ENCODE measurements at places on chromosomes 7 and 10.

GRCh38 chr7:106284714-106285050, at the start of gene NAMPT:
NAMPT (minus strand) TSS chr7:106284983; CDS start chr7:106284884, 99 bp downstream.
- H3K27me3 ChIP-seq = no peaks in the 10 kb centered on the region
- H3K36me3 ChIP-seq = no peaks in the 10 kb centered on the region
- H3K4me3 ChIP-seq = peak within 1 kb of the TSS; percentile 93
- no peak for DNase-seq
- peaks cover 31% of the 10 kb centered on the region for H3K4me1 ChIP-seq

DNA sequence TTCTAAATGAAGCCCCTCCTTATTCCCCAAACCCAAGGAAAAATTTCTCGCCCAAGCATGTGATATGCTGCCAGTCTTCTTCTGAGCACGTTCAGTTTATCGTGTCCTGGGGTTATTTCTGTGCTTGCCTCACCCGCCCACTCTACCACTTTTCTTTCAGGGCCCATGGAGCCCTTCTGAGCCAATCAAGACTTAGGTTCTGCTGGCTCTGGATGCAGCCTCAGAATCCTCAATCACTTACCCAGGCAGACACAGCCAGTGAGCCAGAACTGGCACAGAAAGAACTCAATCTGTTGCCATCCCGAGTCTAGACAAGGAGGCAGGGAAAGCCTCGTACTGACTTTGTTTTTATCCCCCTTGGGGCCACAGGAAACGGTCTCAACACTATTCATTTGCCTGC, 34.2 kb upstream of the C10orf90 start:
- DNase-seq = no peak
- no peak overlapping the region for H3K4me3 ChIP-seq
- H3K4me1 ChIP-seq = no peaks in the 10 kb centered on the region
- no peaks in the 10 kb centered on the region for H3K36me3 ChIP-seq
- H3K27me3 ChIP-seq = no peaks in the 10 kb centered on the region

GRCh38 chr10:88243202-88243744, 339.8 kb downstream of the RNLS start:
- DNase-seq = no peak
- peaks cover 65% of the 10 kb centered on the region for H3K4me1 ChIP-seq
- H3K27ac ChIP-seq = no peak overlapping the region

DNA sequence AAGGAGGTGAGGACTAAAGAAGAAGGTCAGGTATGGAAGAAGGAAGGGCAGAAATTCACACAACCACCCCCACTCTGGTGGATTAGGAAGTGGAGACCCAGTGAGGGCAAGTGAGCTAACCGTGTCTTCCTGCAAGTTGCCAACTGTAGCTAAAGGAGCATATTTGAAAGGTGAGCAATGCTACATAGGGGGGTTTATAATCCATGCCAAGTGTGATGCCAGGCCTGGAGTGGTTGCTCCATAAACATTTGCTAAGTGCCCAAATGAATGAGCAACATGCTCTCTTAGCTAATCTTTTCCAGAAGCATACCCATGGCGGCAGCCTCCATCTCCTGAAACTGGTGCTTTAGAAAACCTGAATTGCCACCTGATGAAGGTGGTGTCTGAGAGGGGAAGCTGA, 121.6 kb downstream of the LRRC18 start:
- H3K4me1 ChIP-seq = no peaks in the 10 kb centered on the region
- H3K36me3 ChIP-seq = no peaks in the 10 kb centered on the region
- H3K4me3 ChIP-seq = no peak overlapping the region
- H3K27ac ChIP-seq = no peak overlapping the region

- H3K4me1 ChIP-seq = peaks cover 21% of the 10 kb centered on the region
- H3K27ac ChIP-seq = no peak within 1 kb of the TSS
- peak within 1 kb of the TSS; percentile 42 for H3K4me3 ChIP-seq
- H3K36me3 ChIP-seq = peaks cover 3% of the 10 kb centered on the region
- no peak for DNase-seq
- H3K27me3 ChIP-seq = peaks cover 58% of the 10 kb centered on the region
These were observed at the start of gene RAMP3 for GRCh38 chr7:45157653-45158401. RAMP3 (plus strand) TSS chr7:45157791; CDS start chr7:45157829, 38 bp downstream.

DNA sequence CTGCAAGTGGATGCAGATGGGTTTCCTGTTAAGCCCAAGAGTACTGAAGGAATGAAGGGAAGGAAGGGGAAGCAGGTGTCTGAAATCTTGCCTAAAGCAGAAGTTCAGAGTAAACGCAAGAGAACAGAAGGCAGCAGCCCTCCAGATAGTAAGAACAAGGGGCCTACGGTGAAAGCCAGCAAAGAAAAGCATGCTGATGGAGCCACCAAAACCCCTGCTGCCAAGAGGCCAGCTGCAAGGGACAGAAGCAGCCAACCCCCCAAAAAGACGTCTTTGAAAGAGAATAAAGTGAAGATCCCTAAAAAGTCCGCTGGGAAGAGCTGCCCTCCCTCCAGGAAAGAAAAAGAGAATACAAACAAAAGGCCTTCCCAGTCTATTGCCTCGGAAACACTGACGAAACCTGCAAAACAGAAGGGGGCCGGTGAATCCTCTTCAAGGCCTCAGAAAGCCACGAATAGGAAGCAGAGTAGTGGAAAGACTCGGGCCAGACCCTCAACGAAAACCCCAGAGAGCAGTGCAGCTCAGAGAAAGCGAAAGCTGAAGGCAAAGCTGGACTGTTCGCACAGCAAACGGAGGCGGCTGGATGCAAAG, 152.5 kb downstream of the LCOR start:
- H3K27ac ChIP-seq = peak overlapping the region; percentile 81
- H3K36me3 ChIP-seq = peaks cover 24% of the 10 kb centered on the region
- peak overlapping the region; percentile 54 for H3K4me3 ChIP-seq
- H3K4me1 ChIP-seq = peaks cover 23% of the 10 kb centered on the region
- no peaks in the 10 kb centered on the region for H3K27me3 ChIP-seq

- H3K27ac ChIP-seq = no peak overlapping the region
- H3K4me1 ChIP-seq = peaks cover 6% of the 10 kb centered on the region
- no peaks in the 10 kb centered on the region for H3K27me3 ChIP-seq
- no peak for DNase-seq
These were observed 361.8 kb upstream of the MGMT start for GRCh38 chr10:129105266-129105665.

DNA sequence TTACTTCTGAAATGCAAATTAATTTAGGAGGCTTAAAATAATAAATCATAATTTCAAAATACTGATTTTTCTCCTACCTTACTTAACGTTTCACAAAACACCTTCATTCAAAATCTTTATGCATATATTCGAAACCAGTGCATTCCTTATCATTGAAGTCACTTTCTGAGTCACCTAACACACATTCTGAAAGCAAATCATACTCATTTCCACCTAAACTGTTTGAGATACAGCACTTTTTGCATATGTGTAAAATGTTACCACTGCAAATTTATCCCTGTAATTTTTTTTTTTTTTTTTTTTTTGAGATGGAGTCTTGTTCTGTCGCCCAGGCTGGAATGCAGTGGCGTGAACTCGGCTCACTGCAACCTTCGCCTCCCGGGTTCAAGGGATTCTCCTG, 15.7 kb downstream of the PPP3CB start:
- H3K4me1 ChIP-seq = no peaks in the 10 kb centered on the region
- H3K4me3 ChIP-seq = no peak overlapping the region
- peaks cover 10% of the 10 kb centered on the region for H3K36me3 ChIP-seq
- no peak for DNase-seq

- peaks cover 28% of the 10 kb centered on the region for H3K4me1 ChIP-seq
- DNase-seq = no peak
- peak overlapping the region; percentile 97 for H3K27ac ChIP-seq
- peaks cover 2% of the 10 kb centered on the region for H3K36me3 ChIP-seq
- peaks cover 3% of the 10 kb centered on the region for H3K27me3 ChIP-seq
- H3K4me3 ChIP-seq = peak overlapping the region; percentile 98
These were observed 1.4 kb downstream of the EPHB4 start for GRCh38 chr7:100825751-100826513.

DNA sequence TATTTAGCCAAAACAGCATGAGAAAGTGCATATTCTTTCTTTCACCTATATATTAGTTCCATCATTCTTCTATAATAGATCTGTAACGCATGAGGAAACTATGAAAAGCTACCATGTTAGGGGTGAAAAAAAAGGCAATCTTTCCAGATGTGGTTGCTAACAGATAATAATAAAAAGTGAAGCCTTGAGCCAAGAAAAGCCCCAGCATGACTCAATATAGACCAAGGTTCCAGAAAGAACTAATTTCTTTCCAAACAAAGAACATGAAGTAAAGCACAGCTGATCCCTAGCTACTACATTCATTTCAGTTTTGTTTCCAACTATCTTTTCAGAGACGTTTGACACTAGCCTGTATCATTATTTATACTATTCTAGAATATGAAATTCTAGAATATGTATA, 16.4 kb downstream of the ARL4A start:
- H3K27me3 ChIP-seq = no peaks in the 10 kb centered on the region
- no peak overlapping the region for H3K4me3 ChIP-seq

- no peak for DNase-seq
- H3K36me3 ChIP-seq = peaks cover 8% of the 10 kb centered on the region
- H3K4me1 ChIP-seq = no peaks in the 10 kb centered on the region
These were observed 620 bp downstream of the EPO start for GRCh38 chr7:100720671-100721504.

Data from neural crest cell (in vitro differentiated cells).